Vagina (tissue), 2 donors: ENCODE measurements at places on chromosomes 11 and 22.

- DNase-seq, result no peak
Measured at GRCh38 chr11:117201658-117202305, 2.6 kb downstream of the TAGLN start.

GRCh38 chr11:35629914-35630313, 11.7 kb downstream of the FJX1 start:
- no peak for DNase-seq

DNA sequence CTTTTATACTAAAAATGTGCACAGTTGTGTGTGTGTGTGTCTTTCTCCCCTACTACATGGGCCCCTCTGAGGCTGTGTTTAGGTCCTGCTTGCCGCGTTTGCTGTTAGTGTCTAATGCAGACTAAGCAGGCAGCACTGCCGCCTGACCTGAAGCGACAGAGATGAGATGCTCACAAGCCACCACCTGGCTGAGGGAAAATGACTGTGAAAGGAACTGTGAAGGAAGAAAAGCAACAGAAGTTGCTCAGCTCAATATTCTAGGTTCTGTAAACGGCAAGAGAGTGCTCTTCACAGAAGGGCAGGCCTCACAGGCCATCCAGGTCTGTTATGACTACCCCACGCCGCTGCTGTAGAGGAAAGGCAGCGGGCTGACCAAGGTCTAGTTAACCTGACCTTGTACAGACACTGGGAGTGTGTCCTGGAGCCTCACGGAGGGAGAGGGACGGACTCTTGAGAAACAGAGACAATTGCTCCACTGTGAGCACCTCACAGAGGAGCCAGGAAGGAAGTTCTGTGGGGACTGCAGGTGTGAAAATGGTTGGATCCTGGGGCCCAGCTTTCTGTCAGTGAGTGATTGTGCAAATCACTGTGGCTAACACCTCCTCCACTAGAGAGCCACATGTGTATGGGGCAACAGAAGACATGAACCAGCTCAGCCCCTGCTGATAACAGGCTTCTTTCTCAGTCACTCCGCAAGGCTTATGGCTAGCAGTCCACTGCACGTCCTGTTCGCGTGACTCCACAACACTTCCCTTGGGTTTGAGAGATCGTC, 31.3 kb upstream of the YPEL1 start:
- DNase-seq, result no peak

DNA sequence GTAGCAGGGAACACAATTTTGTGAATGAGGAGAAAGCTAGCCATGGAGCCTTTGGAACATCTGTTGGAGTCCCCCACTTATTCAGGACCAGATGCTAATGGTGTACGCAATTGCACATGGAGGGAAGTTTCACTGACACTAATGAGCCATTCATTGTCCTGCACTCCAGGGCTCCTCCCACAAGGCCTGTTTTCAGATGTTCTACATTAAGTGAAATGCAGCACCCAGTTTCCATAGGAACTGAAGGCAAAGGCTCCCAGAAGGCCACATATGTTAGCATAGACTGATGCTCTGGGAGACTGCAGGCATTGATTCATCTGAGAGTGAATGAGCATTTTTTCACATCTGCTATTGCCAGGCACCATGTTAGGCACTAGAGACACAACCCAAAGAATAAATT, 399.5 kb downstream of the ETS1 start:
- no peak for DNase-seq

DNA sequence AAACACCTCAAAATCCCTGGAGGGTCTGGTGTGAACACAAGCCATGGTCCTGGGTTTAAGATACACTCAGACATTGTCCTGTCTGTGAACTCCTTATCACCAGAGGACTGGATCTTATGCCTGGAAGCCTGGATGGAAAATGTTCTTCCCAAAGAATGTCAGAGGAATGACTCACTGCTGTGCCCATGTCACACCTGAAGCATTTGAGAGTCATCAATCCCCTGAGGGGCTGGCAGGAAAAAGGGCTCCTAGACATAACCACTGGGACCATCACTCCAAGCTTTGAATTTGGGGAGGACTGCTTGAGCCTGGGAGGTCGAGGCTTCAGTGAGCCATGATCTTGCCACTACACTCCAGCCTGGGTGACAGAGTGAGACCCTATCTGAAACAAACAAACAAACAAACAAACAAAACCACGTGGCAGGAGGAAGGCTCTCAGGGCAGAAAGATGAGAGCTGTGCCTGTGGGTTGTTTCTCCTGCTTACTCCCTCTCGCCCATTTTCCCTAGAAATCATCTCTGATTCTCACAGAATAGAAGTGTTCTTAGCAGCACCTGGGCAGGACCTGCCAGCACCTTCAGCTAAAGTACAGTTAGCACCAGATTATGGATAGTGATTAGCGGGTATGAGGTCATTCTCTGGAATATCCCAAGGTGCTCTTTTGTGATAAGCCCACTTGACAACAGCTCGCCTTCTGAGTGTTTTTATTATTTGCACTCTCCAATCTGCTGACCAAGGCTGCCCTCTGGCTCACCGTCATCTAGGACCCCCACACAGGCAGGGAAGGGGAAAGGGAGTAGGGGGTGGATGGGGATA, 11.9 kb upstream of the PRG2 start:
- no peak for DNase-seq

DNA sequence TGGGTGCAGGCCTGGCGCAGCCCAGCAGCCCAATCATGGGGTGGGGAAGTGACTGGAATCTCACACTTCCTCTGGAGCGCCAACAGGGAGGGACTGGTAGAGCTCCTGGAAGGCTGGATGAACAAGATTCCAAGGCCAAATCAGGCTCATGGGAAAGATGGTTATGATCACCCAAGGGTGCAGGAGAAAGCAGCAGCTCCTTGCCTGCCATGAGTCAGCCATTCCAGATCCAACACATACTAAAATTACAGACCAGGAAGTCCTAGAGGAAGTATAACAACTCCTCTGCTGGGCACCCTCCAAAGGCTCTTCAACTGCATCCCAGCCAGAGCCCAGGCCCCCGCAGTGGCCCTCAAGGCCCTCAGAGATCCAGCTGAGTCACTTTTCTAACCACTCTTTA, 427.3 kb downstream of the TENM4 start:
- no peak for DNase-seq

DNA sequence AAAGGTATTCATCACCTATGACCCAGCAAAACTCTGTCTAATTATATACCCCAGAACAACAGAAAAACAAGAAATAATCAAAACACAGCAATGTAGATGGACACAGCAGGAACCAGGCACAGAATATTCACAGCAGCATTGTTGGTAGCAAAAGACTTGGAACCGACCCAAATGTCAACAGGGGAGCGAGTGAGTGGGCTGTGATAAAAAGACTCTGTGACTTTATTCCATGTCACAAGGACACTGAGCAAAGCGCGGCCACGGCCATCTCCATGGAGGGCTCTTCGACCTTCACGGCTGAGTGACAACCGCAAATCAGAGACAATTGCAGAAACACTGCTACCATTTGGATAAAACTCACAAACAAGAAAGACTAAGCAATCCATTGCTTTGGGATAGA, 1373.1 kb downstream of the TBC1D22A start:
- DNase-seq, result no peak

GRCh38 chr11:10716543-10717259, 23.1 kb upstream of the IRAG1 start:
- DNase-seq, result no peak

- DNase-seq, result no peak
Measured at GRCh38 chr11:103970701-103971249, 65.7 kb upstream of the DDI1 start.

GRCh38 chr11:78451371-78452150, 33.9 kb upstream of the GAB2 start:
- no peak for DNase-seq

- DNase-seq, result no peak
Measured at GRCh38 chr11:47176328-47177228, at the start of gene ARFGAP2. TSS of gene ARFGAP2 (minus strand) at chr11:47176879. CDS start at chr11:47176853, 26 bp downstream.

GRCh38 chr22:48263791-48264351, 1501.4 kb downstream of the TBC1D22A start:
- DNase-seq, result no peak

- DNase-seq, result no peak
Measured at GRCh38 chr11:69640260-69640994, 529 bp upstream of the CCND1 start.

GRCh38 chr11:46121724-46122477, 647 bp upstream of the PHF21A start:
- no peak for DNase-seq

DNA sequence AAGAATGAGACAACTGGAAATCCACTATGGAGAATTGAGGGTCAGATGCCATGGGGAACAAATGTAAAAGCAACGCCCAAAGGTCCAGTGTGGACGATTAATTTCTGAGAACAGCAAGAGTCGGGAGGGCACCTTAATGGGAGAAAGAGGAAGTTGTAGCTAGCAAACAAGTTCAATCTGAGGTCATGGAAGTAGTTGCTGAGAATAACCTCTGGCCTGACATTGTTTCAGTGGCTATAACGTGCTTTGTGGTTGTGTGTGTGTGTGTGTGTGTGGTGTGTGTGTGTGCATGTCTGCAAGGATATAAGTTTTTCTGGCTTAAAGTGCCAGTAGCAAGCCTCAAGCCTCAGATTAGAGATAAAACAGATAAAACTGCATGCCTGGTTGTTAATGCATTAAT, 1630.1 kb upstream of the TENM4 start:
- DNase-seq, result no peak

- no peak for DNase-seq
Measured at GRCh38 chr11:118629761-118630661, 22.6 kb downstream of the PHLDB1 start.

DNA sequence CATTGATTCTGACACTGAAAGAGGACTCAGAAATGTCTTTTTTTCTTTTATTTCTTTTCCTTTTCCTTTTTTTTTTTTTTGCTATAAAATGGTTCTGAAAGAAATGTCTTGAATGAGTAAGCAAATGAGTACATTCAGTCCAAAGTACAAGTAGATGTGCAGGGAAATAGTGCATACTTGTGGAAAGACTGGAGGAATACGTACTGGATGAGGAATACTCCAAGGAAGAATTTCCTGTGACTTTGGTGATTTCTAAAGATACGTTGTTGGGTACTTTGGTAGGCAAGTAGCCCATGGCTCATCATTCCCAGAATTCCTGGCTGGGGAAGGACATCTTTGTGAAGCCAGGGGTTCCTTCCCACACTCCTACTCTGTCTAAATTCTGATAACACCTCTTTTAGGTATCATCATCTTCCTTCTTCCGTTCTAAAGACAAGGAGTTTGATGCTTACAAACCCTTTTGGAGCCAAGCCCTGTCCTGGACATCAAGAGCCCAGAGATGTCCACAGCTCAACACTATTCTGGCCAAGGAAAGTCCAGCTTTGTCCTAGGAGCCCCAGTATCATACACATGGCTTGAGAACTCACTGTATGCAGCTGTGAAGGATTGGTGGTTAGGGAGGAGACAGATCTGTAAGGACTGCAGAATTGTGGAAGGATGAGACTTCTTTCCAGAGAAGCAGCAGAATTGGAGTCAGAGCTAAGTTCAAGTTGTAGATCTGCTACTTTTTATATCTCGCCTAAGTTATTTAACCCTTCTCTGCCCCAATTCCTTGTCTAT, 4.8 kb upstream of the NUP98 start:
- no peak for DNase-seq

- DNase-seq, result no peak
Measured at GRCh38 chr11:69353696-69354544, 60.0 kb downstream of the MYEOV start.

- no peak for DNase-seq
Measured at GRCh38 chr11:5694642-5695041, 5.1 kb downstream of the TRIM22 start.

DNA sequence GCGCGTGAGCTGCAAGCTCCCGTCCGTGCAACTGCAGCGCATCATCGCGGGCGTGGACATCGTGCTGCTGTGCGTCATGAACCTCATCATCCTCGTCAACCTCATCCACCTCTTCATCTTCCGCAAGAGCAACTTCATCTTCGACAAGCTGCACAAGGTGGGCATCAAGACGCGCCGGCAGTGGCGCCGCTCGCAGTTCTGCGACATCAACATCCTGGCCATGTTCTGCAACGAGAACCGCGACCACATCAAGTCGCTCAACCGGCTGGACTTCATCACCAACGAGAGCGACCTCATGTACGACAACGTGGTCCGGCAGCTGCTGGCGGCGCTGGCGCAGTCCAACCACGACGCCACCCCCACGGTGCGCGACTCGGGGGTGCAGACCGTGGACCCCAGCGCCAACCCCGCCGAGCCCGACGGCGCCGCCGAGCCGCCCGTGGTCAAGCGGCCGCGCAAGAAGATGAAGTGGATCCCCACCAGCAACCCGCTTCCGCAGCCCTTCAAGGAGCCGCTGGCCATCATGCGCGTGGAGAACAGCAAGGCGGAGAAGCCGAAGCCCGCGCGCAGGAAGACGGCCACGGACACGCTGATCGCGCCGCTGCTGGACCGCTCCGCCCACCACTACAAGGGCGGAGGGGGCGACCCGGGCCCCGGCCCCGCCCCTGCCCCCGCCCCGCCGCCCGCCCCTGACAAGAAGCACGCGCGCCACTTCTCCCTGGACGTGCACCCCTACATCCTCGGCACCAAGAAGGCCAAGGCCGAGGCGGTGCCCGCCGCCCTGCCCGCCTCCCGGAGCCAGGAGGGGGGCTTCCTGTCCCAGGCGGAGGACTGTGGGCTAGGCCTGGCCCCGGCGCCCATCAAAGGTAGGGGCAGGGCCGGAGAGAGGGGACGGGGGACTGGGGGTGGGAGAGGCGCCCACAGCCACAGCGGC, 7.3 kb downstream of the PANX2 start:
- DNase-seq, result no peak
